Retinal pigment epithelial cell (primary cell): ENCODE measurements at places on chromosomes 6 and 20.
A peak's percentile ranks its signal among the peaks of the same experiment; 100 is the strongest.

DNA sequence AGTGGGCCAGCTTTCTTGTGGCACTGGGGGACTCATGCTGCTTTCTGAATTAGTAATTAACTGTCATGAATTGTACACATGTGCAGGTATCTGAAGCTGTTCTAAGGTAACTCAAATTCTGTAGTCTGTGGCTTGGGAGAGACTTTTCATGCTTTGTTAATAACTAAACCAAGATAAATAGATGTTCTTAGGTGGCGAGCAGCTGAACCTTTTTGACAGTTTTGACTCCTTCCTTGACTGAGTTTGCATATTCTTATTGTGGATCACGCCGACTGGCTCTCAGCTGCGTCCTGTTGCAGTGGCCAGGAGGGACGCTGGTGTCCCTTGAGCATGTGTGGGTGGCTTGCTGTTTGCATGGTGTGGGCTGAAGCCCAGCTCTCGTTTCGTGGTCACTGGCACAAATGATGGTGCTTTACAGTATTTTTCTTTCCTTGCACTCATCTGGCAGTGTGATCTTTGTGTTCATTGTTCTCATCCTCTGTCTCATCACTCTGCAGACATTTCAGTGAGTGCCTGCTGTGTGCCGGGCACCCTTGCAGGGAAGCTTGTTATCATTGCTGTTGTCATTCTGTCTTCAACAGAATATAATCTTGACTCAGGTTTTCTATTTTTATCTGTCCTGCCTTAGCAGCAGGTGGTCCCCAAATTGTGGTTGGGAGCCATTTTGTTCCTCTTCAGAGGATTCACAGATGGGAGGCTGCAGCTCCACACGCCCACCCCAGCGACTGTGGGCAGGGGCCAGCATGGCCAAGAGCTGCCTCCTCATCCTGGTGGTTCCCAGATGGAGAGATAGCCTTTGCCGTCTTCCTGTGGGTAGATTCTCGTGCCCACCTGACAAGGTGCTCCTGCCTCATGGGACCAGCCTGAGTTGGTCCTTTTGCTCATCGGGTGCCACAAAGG, 39.6 kb downstream of the DUSP22 start:
- DNase-seq, result no peak

- no peak for DNase-seq
Measured at GRCh38 chr20:14879839-14880238, 542.4 kb upstream of the FLRT3 start.

- no peak for DNase-seq
Measured at GRCh38 chr6:158207422-158207788, 39.3 kb downstream of the GTF2H5 start.

GRCh38 chr20:26276554-26277210, 580.0 kb upstream of the ZNF337 start:
- peak; percentile 2 for DNase-seq

DNA sequence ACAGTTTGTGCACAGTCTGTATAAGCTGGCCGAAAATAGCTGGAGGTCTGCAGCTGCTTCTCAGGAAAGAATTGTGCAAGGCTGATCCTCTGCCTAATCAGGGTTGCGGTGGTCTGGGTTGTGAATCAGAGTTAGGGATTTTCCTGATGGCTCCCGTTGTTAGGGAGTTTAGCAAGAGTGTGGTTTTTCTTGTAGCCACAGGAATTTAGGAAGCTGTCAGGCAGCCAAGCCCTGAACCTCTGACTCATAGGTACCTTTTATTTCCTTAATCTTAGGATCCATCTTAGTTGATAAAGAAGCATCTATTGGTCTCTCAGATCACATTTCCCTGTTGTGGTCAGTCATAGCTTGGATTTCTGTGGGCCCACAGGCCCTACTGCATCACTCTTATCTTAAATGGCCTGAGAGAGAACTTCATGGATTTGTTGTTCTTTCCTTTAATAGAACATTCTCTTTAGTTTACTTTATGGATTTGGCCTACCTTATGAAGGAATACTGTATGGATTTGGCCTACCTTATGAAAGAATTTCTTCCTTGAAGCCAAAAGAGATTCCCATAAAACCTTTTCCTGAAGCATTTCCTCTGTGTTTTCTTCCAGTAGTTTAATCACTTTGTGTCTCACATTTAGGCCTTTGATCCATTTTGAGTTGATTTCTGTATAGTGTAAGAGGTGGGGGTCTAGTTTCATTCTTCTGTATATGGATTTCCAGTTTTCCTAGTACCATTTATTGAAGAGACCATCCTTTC, 10.3 kb downstream of the KIF25 start:
- DNase-seq, result peak; percentile 97

DNA sequence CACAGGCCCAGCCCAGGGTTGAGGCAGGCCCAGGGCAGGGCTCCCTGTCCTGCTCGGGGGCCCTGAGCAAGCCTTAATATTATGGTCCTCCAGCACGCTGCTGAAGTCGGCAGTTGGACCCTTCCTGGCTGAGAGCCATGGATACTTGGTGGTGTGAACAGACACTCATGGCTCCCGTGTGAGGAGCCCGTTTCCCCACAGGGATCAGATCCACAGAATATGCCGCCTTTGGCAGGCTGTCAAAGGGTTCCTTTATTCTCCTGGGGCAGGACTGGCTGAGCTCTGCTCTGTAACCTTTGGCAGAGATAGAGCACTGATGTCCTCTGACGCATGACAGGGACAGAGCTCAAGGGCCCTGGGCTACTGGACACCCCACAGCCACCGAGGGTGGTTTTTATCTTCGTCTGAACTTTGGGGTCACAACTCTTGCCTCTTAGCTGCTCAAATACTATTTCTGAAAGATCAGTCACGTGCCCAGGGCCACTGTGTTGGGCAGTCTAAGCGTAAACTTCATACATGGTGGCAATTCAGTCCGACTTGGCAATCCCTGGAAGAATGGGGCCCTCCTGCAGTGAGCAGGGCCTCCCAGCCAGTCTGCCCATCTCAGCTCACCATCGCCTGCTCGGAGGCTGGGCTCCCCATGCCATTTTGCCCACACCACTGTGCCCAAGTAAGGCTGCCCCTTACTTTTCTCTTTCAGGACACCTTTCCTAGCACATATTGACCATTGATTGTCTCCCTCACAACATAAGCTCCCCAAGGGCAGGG, 49.1 kb downstream of the TTI1 start:
- DNase-seq, result no peak

- no peak for DNase-seq
Measured at GRCh38 chr6:33123732-33124524, 48.1 kb downstream of the HLA-DPB1 start.

DNA sequence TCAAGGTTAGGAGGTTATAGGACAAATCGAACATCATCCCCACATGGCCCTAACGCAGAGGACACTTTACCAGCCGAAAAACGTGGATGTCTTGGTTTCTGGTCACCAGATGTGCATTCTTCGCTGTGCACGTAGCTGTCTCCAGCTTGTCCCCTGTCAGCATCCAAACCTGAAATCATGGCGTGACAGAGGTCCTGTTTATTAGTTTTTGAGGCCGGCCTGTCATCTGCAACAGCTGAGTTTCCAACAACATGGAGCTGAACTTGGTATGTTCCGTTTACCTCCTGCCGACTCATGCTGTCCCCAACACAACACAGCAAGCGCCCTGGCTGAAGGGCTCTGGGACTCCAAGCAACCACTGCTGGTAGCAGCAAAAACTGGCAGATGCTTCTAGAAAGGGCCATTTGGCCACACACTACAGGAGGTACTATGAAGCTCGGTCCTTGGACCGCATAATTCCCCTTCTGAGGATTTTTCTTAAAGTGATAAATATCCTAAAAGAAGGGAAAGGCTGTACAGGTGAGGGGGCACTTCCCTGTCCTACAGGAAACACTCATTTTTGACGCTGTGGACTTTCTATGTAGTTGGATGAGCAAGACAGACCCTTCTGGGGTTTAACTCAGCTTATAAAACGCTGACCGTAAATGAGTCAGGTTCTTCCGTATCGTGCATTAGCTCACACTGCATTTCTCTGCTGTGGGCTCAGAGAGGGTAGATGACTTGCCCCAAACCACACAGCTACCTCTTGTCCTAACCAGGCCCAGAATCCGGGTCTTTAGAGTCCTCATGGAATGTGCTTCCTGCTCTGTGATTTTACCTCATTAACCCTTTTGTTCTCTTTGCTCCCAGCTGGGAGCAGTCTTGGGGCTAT, 79.7 kb upstream of the NFATC2 start:
- DNase-seq, result no peak

DNA sequence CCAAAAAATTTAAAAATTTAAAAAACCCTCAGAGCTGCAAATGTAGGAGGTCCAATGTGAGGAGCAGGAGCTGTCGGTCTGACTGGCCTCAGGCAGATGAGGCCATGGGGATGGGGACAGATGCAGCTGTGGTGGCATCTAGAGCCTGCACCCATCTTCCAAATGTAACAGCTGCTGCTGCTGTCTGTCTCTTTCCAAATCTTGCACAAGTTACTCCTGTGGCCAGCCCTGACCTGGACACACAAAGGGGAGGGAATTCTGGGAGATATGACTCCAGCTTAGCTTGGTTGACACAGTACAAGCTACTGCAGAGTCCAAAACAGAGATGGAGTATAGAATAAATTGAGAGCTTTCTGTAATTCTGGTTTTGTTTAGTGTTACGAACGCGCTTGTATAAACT, 115.2 kb downstream of the PRND start:
- DNase-seq, result no peak

GRCh38 chr6:37313723-37314486, 39.9 kb upstream of the RNF8 start:
- DNase-seq, result no peak

GRCh38 chr20:41923624-41924023, 305.4 kb upstream of the CHD6 start:
- no peak for DNase-seq
